Right cardiac atrium (tissue), 5 donors: ENCODE measurements at places on chromosomes 3 and 15. TPM values are rescaled to one million over a fixed set of nuclear protein-coding genes. Genes with fewer than 3 reads are reported as not detected.

Gene HHATL
- 622 TPM for polyA plus RNA-seq

Gene ACTC1
- polyA plus RNA-seq = 12,784 TPM

Gene TM4SF1
- polyA plus RNA-seq = 130 TPM

Gene COL6A6
- 3.0 TPM for polyA plus RNA-seq

DNA sequence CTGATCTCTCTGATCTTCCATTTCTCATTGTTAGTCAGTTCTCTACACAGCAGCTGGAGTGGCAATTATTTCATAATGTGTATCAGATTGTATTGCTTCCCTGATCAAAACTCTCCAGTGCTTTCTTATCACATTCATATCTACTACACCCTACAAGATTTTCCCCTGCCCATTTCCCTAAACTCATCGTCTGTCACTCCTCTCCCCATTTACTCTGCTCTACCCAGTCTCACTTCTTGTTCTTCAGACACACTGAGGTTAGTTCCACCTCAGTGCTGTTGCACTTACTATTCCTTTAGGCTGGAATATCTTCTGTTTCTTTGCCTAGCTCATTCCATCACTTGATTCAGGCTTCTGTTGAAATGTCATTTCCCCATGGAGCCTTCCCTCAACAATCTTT lies 197.1 kb downstream of the SATB1 start:
- no peak for DNase-seq

DNA sequence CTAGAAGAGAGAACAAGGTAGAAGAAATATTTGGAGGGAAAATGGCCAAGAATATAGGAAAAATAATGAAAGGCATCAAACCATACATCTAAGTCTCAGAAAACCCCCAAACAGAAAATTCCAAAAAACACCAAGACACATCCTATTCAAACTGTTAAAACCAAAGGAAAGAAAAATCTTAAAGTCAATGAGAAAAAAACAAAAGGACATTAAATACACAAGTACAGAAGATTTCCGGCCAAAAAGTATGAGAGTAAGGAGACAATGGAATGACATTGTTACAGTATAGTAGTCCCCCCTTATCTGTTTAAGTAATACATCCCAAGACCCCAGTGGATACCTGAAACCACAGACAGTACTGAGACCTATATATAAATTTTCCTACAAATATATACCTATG lies 18.8 kb downstream of the CLASP2 start:
- no peak for DNase-seq

- no peak for DNase-seq
Measured at GRCh38 chr3:132783152-132783551, 60.9 kb upstream of the NPHP3 start.

- no peak for DNase-seq
Measured at GRCh38 chr3:193119926-193120325, 121.1 kb upstream of the PLAAT1 start.

GRCh38 chr3:183954875-183955274 lies 62.8 kb downstream of the ABCC5 start:
- DNase-seq = no peak
